Activated naive CD4-positive, alpha-beta T cell treated with Interleukin-2 at 50 U/mL for 16 hours (primary cell): ENCODE measurements at places on chromosomes 5 and 9.

DNA sequence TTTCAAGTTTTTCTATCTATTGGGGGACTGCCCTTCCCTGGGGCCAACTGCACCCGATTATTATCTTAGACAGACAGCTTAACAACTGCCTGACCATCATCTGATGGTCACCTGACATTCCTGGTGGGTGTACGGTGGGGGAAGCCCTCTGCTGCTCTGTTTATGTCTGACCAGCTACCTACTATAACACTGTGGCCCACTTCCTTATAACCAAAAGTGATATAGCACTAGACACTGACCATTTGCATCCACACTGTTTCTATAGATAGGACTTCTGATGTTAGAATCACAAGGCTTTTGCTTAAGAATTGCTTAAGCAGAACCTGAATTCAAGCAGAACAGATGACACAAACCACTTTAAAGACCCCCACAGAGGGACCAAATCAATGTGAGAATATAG lies 110.5 kb upstream of the RAI14 start:
- no peak for DNase-seq

- DNase-seq: no peak
These were observed 4.0 kb downstream of the GLDC start for GRCh38 chr9:6641561-6641960.

DNA sequence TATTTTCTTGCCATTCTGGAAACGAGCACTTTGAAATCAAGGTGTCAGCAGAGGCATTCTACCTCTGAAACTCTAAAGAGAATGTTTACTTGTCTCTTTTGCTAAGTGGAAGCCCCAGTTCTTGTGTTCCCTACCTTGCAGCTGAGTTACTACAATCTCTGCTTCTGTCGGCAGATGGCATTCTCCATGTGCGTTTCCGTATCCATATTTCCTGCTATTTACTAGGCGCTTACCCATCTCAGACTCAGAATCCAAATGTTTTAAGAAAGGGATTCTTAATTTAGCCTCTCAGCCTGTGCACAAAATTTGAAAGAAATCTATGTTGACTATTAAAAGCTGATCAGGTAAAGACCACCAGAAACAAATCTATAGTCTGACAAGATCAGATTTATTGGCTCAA lies 221.3 kb upstream of the FTMT start:
- no peak for DNase-seq

GRCh38 chr5:154598021-154598420 lies 120.0 kb upstream of the HAND1 start:
- no peak for DNase-seq

GRCh38 chr5:158124606-158125316 lies 265.8 kb upstream of the CLINT1 start:
- DNase-seq: no peak

DNA sequence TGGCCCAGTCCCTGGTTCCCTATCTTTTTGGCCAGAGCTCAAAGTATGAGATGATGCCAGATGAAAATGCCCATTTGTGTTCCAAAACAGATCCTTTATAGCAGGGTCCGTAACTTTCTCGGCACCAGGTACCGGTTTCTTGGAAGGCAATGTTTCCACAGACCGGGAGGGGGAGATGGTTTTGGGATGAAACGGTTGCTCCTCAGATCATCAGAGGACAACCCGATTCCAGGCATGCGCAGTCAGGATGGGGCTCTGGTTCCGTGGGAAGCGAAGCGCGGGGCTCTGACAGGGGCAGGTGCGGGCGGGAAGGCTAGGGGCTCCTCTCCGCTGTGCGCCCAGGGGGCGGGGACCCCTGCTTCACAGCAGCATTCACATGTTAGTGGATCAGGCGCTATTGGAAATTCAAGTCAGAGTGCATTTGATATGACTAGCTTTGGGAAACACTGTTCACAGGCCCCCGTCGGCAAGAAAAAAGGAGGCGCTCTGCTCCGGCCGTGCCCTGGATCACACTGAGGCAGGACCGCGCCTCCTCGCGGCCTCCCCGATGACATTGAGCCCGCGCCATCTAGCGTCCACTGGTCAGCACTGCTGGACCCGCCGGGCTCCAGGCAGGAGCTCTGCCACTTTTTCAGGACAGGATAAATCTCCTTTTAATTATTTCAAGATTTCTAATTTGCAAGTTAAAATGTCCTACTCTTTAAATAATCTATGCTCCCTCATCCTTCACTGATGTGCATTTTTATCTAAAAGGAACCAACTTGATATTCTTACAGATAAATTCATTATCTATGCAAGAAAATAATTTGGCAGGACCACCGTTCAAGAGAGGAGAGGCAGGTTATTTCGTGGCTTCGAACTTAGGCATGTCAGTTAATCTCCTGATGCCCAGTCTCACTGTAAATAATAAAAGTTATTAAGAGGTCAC lies 190.0 kb downstream of the FANCC start:
- peak; percentile 72 for DNase-seq

- DNase-seq: no peak
These were observed 50.6 kb downstream of the IRX2 start for GRCh38 chr5:2700876-2701275.

- DNase-seq: no peak
These were observed 50.9 kb upstream of the PPP1R2B start for GRCh38 chr5:156799171-156799570.

- no peak for DNase-seq
These were observed 3.7 kb downstream of the CDH6 start for GRCh38 chr5:31197183-31197582.

DNA sequence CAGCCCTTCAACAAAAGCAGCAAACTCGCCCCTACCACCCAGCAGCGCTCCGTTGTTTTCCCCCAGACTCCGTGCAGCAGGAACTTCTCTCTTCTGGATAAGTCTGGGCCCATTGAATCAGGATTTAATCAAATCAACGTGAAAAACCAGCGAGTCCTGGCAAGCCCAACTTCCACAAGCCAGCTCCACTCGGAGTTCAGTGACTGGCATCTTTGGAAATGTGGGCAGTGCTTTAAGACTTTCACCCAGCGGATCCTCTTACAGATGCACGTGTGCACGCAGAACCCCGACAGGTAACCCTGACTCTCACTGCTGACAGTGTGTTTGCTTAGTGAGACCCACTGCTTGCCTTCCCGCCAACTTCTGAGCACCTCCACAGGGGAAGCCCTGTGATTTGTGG lies 81.8 kb downstream of the PRDM6 start:
- no peak for DNase-seq

- no peak for DNase-seq
These were observed 579.1 kb downstream of the SLCO4C1 start for GRCh38 chr5:101716941-101717340.

GRCh38 chr5:74325866-74326265 lies 314.7 kb downstream of the ENC1 start:
- DNase-seq: no peak

- DNase-seq: no peak
These were observed 59.3 kb downstream of the RALGPS1 start for GRCh38 chr9:126973651-126974529.

- no peak for DNase-seq
These were observed 29.3 kb upstream of the SPDL1 start for GRCh38 chr5:169554251-169554650.

GRCh38 chr5:171845040-171845630 lies 59.5 kb downstream of the SMIM23 start:
- no peak for DNase-seq

DNA sequence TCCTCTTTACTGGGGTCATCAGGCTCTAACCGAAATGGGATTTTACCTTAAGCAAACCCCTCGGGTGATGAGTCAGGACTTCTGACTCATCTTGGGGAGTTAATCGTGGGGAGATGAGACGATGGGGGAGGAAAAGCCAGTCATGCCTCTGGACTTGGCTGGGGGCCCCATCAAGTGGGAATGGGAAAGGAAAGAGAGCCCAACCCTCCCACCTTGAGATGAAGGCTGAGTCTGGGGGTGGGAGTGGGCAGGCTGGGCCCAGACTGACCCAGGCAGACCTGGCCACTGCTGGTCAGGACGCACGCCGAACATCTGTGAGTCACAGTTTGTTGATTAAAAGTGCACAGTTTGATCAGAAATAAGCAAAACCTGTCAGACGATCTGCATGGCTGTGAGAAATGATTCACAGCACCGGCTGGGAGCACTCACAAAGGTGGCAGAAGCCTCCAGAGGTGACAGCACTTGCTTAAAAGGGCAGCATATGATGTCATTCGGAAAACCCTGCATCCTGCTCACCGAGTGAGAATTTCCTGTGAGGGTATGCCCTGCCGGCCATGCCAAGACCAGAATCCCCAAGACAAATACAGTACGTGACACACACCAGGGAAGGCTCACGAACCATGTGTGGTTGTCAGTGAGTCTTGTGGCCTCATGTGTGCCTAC lies 50.0 kb upstream of the SLC25A51 start:
- DNase-seq: peak; percentile 38

- DNase-seq: no peak
These were observed 688 bp downstream of the CNTLN start for GRCh38 chr9:17135295-17136160.

DNA sequence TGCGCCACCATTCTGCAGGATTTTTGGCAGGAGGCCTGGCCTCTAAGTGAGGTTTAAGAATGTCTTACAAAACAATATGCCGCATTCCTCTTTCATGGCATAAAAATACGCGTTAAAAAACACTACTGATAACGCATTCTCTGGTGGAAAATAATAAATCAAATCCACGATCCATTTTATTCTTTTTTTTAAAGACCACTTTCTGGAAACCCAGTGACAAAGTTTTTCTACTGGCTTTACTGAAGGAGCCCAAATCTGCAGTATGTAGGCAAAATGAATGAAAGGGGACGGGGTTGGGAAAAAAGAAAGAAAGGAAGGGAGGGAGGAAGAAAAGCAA lies 2.0 kb downstream of the SV2C start:
- DNase-seq: no peak

- DNase-seq: no peak
These were observed 36.2 kb downstream of the GRIN3A start for GRCh38 chr9:101702257-101702656.

DNA sequence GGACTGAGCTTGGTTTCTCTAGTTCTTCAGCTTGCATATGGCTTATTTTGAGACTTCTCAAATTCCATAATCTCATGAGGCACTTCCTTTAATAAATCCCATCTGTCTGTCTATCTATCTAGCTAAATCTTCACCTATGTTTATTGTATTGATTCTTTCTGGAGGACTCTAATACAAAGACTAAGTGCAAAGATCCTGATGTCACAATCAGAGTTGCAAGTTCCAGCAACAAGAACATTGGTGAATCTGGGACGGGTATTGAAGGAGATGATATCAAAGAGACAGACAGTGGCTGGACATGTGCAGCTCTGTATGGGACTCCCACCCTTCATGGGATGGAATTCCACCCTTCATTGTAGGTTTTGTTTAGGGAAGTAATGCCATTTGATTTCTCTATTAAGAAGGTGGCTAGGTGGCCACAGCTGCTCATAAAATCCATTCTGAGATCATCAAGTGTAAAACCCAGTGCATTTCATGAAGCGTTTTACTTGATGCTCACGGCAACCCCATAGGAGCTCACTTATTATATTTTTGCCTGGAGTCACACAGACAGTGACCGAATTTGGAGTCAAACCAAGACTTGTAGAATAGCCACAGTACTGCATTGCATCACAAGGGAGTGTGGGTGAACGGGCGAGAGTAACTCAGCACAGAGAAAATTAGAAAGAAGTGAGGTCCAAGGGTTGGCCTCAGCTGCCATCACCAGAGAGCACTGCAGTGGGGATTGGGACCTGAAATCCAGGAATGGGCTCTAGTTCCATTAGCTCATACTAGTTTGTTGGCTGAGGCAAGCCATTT lies 24.9 kb downstream of the TAS2R1 start:
- no peak for DNase-seq

- no peak for DNase-seq
These were observed at the start of gene TMEM215 for GRCh38 chr9:32783168-32783891. TSS of gene TMEM215 (plus strand) at chr9:32783540. CDS start at chr9:32784184, 644 bp downstream.

GRCh38 chr5:166906991-166907713 lies 1384.3 kb upstream of the WWC1 start:
- DNase-seq: no peak

GRCh38 chr5:31131381-31131891 lies 62.0 kb upstream of the CDH6 start:
- no peak for DNase-seq

GRCh38 chr9:120951960-120952618 lies 25.5 kb upstream of the TRAF1 start:
- DNase-seq: no peak

DNA sequence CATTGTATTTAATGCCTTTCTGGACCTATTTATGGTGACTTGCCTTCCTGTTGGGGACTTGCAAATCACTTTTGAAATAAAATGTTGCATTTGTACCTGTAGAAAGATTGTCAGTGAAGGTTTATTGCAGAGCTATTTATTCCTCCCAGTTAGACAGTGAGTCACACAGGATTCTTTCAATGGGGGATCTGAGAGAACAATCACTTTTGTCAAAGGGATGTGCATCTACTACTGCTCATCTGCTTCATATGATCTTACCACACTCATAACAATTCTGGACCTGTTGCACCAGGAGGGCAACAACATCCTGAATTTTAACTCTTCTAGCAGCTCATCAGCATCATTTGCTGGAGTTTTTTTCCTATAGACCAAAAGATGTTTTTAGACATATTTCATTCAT lies 66.8 kb downstream of the FBXL7 start:
- no peak for DNase-seq

DNA sequence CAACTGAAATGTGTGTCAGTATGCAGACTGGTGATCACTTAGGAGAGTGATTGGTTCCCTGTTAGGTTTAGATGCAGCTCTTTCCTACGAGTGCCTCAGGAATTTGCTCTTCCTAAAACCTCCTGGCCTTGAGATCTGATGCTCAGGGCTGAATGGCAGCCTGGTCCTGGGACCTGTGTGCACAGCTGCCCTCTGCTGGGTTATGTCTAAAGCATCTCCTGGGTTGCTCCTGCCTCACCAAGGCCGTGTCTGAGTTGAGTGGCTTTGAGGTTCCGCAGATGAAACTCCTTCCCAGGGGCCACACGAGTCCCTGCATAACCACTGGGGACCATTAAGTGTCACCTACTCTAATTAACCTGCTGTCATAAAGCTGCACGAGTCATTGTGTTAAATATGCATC lies 59.5 kb downstream of the MVB12B start:
- DNase-seq: no peak

GRCh38 chr5:134568761-134569695 lies 43.6 kb downstream of the JADE2 start:
- DNase-seq: no peak

DNA sequence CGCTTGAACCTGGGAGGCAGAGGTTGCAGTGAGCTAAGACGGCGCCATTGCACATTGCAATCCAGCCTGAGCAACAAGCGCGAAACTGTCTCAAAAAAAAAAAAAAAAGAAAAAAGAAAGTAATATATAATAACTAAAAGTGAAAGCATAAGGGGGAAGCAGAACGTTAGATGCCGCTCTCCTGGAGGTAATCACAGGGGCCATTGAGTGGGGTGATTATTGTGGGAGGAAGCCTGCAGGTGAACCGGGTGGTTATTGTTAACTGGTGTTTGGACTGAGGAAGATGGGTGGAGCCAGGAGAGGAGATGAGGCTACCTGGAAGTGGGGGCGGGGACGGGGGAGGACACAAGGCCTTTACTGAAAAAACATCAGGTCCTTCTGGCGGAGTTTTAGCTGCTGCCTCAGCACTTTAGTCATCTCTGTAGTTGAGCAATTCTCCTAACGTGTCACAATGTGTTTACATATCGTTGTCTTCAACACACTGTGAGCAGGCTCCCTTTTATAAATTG lies 5.3 kb upstream of the TJP2 start:
- DNase-seq: peak; percentile 72

- peak; percentile 35 for DNase-seq
These were observed 8.0 kb downstream of the KLF9 start for GRCh38 chr9:70406434-70406862.

- no peak for DNase-seq
These were observed 1.9 kb upstream of the BRD3 start for GRCh38 chr9:134069480-134070399.
